ENCODE measurements at places on chromosomes 1 and 21.

DNA sequence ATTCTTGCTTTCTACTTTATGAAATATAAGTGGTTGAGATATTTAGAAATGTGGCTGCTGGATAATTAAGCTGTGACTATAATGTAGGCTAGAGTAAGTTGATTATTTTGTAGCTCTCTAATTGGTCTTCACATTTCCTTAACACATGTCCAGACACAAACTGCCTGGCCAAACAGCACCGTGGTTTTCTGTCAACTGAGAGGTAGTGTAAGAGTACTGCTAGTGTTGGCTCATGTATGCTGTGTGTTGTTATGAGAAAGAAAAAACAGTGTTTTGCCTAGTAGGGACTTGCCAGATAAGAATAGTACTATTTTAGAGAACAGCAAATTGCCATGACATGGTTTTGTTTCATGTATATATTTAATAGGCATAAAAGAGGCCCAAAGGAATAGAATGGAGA is 37.1 kb downstream of the TMED5 start:
- no peak for DNase-seq

DNA sequence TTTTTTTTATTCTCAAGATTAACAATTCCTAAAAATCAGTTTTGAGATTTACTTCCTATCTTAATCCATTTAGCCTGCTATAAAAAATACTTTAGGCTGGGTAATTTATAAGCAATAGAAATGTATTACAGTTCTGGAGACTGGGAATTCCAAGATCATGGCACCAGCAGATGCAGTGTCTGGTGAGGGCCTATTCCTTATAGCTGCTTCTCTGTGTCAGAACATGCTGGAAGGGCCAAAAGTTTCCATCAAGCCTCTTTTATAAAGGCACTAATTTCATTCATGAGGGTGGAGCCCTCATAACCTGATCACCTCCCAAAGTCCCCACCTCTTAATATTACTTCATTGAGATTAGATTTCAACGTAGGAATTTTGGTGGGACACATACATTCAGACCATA is 41.7 kb downstream of the RNF2 start:
- DNase-seq: no peak

DNA sequence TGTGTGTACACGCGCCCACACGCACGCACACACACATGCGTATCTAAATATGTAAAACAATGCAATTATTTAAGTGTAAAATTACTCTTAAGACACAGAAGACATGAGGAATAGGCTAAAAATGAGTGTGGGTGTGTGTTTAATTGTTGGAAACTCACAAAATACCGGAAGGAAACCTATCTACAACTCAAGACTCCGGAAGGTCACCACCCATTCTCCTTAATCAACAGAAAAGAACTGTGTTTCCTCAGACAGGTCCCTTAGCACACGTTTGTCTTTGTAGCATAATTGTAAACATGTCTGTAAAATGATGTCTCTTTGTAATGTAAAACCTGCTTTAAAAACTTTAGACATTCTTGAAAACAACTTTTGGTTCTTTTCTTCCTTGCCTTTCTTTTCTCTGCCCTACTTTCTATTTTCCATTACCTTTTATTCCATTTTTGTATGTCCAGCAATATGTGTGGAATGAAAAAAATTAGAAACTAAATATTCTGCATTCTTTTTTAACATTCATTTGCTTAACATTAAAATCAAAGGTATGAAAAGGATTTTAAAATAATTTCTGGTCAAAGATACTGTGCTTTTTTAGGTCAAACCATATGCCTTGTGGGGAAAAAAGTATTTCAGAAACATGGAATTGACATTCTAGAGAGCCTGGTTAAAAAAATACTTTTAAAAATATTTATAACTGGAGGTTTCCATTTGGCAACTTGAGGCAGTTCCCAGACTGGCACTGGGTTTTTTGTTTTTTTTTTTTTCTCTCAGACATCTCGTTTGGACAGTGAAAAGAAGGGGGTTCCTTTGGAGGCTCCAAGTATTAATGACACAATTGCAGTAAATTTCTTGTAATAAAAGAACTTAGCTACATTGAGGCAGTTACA is 46.2 kb downstream of the ATP5PF start:
- DNase-seq: no peak

- peak; percentile 89 for DNase-seq
These were observed 893 bp downstream of the RCC2 start for GRCh38 chr1:17438318-17439249.

DNA sequence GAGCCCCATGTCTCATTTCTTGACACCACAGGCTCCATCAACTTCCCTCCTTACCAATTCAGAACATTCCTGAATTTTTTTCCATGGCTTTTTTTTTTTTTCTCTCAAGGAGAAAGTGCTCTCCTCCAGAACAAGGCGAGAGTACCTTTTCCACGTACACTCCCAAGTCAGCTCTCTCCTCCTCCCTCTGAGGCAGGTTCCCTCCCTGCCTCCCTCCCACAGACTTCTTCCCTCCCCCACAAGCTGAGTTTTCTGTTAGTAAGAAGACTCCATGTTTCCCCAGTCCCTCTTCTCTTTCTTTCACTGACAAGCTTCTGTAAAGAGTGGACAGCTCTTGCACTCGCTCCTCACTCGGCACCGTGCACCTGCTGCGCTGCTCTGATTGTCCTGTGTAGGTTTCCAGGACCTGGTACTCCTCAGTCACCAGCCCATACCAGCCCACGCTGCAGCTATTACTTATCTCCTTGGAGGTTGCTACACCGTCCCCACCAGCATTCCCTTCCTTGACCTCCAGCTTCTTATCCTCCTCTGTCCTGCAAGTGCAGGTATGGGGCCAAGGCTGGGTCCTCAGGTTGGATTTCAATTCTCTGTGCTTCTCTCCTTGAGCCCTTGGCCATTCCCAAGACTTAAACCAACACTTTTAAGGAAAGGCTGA is 3.8 kb downstream of the TRAF5 start:
- peak; percentile 48 for DNase-seq

DNA sequence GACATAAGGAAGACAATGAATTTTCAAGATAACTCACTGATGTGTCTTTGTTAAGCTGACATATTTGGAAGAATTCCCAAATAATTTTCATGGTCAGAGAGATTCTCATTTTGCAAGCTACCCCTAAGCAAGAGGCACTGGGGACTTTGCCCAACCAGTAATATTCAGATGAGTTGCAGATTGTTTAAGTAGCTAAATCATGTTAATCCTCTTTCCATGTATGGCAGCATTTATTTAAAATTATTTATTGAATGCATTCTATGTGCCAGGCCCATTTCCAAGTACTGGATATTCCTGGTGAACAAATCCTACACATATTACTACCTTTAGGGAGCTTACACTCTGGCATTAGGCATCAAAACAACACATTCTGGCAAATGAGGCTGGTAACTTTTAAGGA is 56.5 kb upstream of the BACH1 start:
- DNase-seq: no peak

- no peak for DNase-seq
These were observed 24.8 kb downstream of the TP53BP2 start for GRCh38 chr1:223820971-223821370.

GRCh38 chr1:218025454-218025853 is 259.6 kb upstream of the RRP15 start:
- DNase-seq: no peak

DNA sequence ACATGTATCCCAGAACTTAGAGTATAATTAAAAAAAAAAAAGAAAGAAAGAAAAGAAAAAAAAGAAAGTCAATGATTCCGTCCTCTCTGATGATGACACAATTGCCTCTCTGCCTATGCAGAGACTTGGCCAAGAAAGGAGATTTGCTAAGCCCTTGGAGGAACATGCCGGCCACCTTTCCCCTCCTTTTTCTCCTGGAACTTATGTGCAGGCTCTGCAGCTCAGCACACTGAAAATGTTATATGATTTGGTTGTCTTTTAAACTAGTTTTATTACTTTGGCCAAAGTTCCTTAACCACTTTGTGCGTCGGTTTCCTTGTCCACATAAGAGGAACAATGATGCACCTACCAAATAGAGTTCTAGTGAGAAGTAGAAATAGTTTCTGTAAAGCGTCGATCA is 111.4 kb upstream of the ZNF644 start:
- DNase-seq: no peak

DNA sequence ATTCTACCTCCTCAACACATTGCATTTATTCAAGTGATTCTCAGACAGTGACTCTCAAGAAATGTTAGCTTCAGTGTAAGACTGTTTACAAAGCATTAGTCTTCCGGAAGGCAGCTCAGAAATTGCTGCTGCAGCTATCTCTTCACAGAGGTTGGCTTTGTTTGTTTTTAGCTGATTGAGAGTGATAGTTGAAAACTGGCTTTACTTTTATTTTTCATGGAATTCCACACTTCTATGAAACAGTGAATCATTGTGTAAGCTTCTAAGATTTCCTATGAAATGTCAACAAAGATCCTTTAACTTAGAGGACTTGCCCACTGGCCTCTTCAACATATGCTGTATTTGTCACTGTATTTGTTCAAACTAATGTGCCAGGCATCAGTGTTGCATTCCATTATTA is 121.3 kb downstream of the TNNI3K start:
- DNase-seq: no peak

GRCh38 chr21:45865106-45865835 is 116.3 kb upstream of the COL6A1 start:
- peak; percentile 22 for DNase-seq

- no peak for DNase-seq
These were observed 95.6 kb downstream of the ASH1L start for GRCh38 chr1:155466996-155467395.

DNA sequence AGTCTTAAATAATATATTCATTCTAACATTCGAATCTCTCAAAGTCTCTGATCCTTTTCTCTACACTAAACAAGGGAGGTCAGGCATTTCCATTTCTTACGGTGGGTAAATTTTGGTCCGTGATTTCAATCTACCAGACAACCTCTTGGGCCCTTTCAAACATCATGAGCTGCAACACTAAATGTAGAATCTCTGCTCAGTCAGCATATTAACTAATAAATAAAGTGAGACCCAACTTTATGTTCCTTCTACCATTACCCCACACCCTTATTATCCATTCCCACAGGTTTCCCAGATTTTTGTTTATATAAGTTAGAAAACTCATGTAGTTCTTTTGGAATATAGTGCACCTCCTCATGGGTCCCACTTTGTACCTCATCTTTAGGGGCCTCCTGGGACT is 24.9 kb downstream of the SLAMF7 start:
- DNase-seq: no peak

GRCh38 chr21:44329086-44329889 is 9.9 kb downstream of the CFAP410 start:
- DNase-seq: no peak

DNA sequence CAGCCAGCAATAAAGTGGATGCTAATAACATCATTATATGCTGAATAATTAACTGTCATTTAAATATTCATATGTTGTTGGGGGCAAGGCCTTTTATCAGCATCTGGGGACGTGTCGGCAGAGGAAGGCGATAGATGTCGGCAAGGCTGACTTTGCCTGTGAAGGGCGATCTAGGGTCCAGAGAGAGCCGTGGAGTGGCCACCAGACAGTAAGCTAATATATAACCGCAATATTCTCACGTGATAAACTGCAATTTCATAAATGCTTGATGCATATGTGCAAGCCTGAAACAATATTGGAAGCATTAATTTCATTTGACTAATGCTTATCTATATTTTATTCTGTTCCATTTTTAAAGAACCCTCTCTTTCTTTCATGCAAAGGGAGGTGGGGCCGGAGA is 141.0 kb upstream of the POU3F1 start:
- DNase-seq: no peak

DNA sequence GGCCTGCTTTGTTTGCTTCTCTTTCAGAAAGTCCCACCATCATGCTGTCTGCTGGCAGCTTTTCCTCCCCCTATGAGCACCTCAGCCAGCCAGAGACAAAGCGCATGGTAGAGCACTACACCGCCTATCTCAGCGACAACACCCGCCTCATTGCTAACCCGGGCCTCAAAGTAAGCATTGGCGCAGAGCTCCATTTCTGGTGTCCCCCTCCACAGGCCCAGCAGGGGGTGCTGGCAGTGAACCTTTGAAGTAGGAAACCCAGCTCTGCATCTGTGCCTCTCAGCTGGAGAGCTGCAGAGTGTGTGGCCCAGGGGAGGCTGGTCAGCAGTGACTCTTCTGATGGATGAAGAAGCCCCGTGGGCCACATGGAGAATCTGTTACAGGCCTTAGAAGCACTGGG is 81.2 kb upstream of the RAVER2 start:
- no peak for DNase-seq

- DNase-seq: peak; percentile 78
These were observed 21.6 kb upstream of the POFUT2 start for GRCh38 chr21:45309069-45309986.

DNA sequence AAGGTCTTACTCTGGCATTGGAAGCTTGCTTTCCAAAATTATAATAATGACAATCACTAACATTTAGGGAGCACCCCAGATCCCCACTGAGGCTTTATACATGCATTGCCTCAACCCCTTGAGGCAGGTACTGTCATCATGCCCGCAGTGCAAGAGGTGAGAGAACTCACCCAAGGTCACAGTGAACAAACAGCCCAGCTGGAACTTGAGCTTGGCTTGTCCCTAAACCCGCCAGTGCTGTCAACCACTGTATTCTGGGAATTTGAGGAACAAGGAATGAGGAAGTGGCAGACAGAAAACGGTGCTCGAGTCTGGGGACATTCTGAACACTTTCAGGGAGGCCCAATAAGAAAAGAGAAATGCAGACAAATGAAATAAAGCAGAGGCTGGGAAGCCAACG is 34.6 kb upstream of the TLR5 start:
- no peak for DNase-seq

DNA sequence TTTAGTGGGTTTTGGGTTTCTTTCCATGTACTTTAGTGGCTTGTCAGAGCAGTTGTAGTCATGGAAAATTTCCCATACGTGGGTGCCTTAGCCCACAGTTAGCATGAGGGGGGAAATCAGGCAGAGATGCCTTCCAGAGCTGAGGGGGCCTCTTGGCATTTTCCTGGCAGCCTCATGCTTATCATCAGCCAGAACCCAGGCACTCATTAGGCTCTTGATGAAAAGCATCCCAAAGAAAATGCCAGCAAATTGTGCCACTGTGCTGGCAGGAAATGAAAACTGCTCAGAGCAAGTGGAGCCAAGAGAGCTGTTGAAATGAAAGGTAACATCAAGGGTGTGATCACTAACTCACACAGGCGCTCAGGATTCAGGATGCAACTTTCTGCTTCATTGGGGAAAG is 128.0 kb downstream of the TNNI3K start:
- DNase-seq: no peak

- DNase-seq: no peak
These were observed 134.7 kb upstream of the CD34 start for GRCh38 chr1:208045463-208046260.

GRCh38 chr1:7046314-7046713 is 261.1 kb downstream of the CAMTA1 start:
- DNase-seq: no peak

DNA sequence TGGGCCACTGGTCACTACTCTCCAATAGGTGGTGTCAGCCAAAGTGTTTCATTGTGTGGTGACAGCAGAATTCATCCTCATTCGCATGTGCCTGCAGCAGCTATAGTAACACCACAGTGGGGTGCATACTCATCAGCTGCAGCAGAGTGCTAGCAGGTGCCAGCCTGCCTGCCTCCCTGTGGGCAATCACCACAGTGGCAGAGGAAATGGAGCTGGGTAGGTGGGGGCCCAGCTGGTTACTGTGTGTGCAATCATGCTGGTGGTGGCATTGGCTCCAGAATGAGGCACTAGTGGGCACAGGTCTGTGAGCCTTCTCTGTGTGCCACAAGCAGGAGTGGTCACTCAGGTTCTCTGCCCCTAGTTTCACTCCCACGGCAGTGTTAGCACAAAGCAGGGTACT is 579.2 kb downstream of the PTPRC start:
- no peak for DNase-seq

- no peak for DNase-seq
These were observed 131.2 kb downstream of the URB2 start for GRCh38 chr1:229757226-229757625.
